ENCODE measurements at places on chromosomes 2 and 18. TPM values are rescaled to one million over a fixed set of nuclear protein-coding genes. Genes with fewer than 3 reads are reported as not detected.

DNA sequence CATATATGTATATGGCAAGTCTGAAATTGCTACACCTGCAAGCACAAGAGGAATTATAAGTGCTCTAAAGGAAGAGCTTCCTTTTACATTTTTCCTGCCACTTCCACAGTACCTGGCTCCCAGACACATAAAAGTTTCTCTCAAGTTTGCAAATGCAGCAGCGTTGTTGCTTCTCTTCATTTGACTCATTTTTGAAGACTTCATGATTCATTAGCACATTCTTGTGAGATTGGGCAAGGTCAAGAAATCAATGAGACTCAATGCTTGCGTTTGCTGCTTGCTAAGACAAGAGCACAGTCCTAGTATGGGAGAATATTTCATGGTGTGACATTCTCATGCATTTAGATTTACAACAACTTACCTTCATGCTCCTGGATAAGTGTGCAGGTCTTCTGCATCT is 42.6 kb upstream of the PDCL3 start:
- H3K36me3 ChIP-seq, result no peaks in the 10 kb centered on the region
- H3K27ac ChIP-seq, result no peak overlapping the region
- no peaks in the 10 kb centered on the region for H3K27me3 ChIP-seq
- DNase-seq, result no peak

The EVX2 gene
- total RNA-seq, result not detected

GRCh38 chr2:201064797-201065329 is 6.6 kb downstream of the HYCC2 start:
- no peaks in the 10 kb centered on the region for H3K27me3 ChIP-seq
- H3K27ac ChIP-seq, result no peak overlapping the region
- H3K4me1 ChIP-seq, result peaks cover 9% of the 10 kb centered on the region
- no peak overlapping the region for H3K4me3 ChIP-seq
- no peaks in the 10 kb centered on the region for H3K36me3 ChIP-seq
- DNase-seq, result no peak

DNA sequence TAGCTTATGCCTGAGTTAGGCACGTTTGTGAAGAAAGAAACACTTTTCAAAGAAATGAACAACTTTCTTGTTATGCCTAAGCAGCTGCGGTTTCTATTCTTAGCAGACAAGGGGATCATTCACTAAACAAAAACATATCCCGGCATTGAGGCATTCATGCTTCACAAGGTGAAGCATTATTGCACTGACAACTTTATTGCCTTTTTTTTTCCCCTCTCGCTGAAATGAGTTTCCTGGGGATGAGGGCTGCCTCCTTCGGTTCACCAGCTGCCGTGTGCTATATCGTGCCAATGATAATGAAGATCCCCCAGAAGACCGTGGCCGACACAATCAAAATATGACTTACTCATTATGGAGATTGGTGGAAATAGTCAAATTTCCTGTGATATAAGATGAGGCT is 288.2 kb upstream of the ST6GAL2 start:
- no peaks in the 10 kb centered on the region for H3K36me3 ChIP-seq
- no peaks in the 10 kb centered on the region for H3K4me1 ChIP-seq
- no peaks in the 10 kb centered on the region for H3K27me3 ChIP-seq

GRCh38 chr2:135999899-136000298 is 14.5 kb upstream of the DARS1 start:
- H3K27ac ChIP-seq, result no peak overlapping the region
- H3K4me3 ChIP-seq, result no peak overlapping the region
- DNase-seq, result no peak

DNA sequence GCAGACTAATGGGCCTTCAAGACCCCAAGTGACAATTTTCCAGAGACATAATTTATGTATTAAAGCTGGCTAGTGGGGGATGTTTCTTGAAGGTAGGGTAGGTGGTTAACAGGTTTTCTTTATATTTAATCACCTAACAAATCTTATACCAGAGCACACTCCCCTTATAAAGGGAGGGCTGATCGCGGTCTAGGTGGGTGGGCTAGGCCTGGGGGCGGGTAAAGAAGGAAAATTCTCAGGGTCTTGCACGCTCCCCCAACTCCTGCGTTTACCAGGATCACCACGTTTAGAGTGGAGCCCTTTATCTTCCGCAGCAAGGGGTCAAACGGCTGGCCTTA is 19.9 kb upstream of the CXXC1 start:
- no peaks in the 10 kb centered on the region for H3K27me3 ChIP-seq
- no peaks in the 10 kb centered on the region for H3K36me3 ChIP-seq
- DNase-seq, result no peak
- no peak overlapping the region for H3K27ac ChIP-seq

- H3K27ac ChIP-seq, result no peak overlapping the region
- H3K36me3 ChIP-seq, result no peaks in the 10 kb centered on the region
- H3K4me3 ChIP-seq, result no peak overlapping the region
- no peaks in the 10 kb centered on the region for H3K27me3 ChIP-seq
Observed at GRCh38 chr2:1492711-1493430, 79.6 kb downstream of the TPO start.

DNA sequence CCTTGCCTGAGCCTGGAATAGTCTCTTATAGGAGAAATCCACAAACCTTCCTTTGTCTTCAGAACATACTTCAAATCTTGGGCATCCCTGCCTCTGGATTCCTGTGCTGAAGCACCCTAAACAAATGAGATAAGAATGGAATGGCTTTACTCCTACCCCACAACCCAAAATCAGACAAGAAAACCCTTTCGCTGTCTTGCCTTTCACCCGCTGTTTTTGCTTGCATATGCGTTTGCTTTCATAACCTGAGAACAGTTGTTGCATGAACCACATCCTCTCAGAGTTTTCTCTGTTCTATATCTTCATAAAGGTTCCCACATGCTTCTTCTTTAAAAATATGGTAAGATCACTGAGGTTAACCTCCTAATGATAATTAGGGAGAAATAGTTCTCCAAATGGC is 132.1 kb upstream of the MAP3K20 start:
- no peaks in the 10 kb centered on the region for H3K36me3 ChIP-seq
- peaks cover 6% of the 10 kb centered on the region for H3K4me1 ChIP-seq
- H3K4me3 ChIP-seq, result no peak overlapping the region

The ERMN gene
- 0.06 TPM for total RNA-seq
